ENCODE measurements at places on chromosomes 3 and 15.

DNA sequence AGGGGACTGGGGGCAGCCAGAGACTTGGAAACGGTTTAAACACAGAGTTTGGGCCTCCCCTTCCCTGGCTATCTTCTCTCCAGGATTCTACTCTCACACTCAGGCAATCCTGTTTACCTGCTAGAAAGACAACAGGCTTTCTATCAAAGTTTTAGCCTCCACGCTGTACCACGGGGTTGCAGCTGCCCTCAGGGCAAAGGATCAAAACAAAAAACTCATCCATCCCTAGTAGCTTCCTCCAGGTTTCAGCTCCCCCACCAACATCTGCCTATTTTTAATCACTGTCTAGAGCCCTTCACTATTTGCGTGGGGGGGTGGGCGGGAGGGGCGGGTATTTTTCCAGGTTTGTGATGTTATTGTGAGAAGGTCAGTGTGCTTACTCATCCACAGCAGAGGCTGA, 286.8 kb upstream of the TRIM42 start:
- no peak for DNase-seq

- DNase-seq: no peak
These were observed 1.1 kb downstream of the KLHL6 start for GRCh38 chr3:183554377-183554776.

- no peak for DNase-seq
These were observed 222.7 kb upstream of the NAALADL2 start for GRCh38 chr3:174636451-174636850.

GRCh38 chr15:62059108-62059815, 985 bp downstream of the VPS13C start:
- DNase-seq: no peak

- no peak for DNase-seq
These were observed 24.5 kb upstream of the IDH2 start for GRCh38 chr15:90126596-90127435.
